ENCODE measurements at places on chromosomes 2 and 18.

DNA sequence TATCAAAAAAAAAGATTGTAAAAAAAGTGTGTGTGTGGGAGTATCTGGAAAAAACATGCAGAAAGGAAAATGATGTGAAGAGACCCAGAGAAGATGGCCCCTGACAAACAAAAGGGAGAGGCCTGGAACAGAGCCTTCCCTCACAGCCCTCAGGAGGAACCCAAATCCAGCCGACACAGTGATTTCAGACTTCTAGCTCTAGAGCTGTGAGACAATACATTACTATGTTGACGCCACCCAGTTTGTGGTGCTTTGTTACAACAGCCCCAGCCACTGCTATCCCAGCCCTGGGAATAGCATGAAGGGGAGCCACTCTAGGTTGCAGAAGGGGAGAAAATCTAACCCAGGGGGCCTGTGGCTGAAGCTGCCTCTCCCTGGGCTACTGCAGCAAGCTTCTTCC is 59.0 kb upstream of the ZBTB7C start:
- no peak for DNase-seq

GRCh38 chr2:149314687-149315086 is 15.7 kb upstream of the LYPD6 start:
- no peak for DNase-seq

- DNase-seq, result no peak
These were observed 271.8 kb downstream of the MBD2 start for GRCh38 chr18:53952700-53953099.

DNA sequence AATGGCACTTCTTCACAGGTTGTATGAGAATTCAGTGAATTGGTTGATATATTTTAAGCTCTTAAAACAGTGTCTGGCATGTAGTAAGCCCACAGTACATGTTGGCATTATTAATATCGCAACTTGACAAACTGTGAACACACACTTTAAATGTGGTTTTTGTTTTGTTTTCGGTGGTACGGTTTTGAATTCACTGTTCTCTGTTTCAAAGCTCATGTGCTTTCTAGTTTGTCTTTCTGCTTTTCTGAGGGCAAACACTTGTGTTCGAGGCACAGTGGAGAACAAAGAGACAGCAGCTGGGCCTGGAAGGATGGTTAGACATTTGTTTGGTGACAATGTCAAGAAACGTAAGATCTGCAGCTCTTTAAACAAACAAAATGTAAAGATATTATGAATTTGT is 276.5 kb upstream of the MC4R start:
- DNase-seq, result no peak

GRCh38 chr18:32358529-32358928 is 112.2 kb downstream of the GAREM1 start:
- DNase-seq, result no peak

GRCh38 chr2:156590085-156590739 is 154.0 kb downstream of the GPD2 start:
- no peak for DNase-seq

GRCh38 chr2:167293172-167293781 is 405.0 kb downstream of the XIRP2 start:
- no peak for DNase-seq

- no peak for DNase-seq
These were observed 12.7 kb downstream of the DGUOK start for GRCh38 chr2:73939419-73939818.

DNA sequence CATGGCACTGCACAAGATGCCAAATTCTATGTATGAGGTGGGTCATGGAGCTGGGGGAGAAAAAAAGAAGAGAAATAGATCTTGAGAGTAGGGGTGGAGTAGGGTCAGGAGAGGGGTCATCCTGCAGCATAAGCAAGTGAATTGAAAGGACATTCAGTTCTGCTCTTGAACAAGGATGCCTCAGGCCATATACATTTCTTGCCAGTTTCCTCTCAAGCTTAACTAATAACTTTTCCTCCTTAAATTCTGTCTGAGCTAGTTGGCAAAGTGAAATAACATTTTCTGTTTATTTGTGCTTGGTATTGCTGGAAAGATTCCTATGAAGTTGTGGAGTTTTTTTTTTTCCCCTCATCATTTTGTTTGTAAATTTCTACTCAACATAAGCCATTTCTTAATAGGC is 99.0 kb upstream of the LTBP1 start:
- no peak for DNase-seq

- no peak for DNase-seq
These were observed 84.4 kb upstream of the NARS1 start for GRCh38 chr18:57705832-57706595.

GRCh38 chr2:72220170-72220569 is 72.5 kb upstream of the CYP26B1 start:
- DNase-seq, result no peak

GRCh38 chr2:49935449-49935848 is 781.1 kb upstream of the FSHR start:
- DNase-seq, result peak; percentile 20

DNA sequence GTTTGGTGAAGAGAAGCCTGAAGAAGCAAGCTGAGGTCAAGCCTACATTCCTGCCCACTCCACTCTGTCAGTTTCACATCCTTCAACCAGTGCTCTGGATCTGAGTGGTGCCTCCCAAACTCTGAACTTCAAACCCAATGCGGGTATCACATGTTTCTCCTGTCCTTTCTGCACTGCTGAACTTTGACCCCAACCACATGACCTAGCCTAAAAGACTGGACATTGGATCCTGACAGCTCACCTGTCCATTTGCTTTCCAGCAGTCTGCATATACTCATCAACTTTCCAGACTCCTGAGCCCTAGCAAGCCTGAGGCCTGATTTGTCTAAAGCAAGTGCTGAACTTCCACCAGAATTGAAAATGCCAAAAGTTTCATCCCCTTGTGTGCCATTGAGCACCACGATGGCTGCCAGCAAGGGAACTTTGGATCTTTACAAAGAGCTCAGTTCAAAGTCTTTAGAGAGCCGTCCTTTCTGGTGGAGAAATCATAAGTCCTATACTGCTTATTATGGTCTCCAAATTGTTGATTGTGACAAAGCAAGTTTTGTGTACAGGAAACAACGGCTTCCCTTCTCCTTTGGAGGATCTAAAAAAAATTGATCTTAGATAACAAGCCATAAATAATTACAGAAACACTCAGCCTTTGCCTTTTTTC is 37.6 kb upstream of the ITGA6 start:
- DNase-seq, result no peak

DNA sequence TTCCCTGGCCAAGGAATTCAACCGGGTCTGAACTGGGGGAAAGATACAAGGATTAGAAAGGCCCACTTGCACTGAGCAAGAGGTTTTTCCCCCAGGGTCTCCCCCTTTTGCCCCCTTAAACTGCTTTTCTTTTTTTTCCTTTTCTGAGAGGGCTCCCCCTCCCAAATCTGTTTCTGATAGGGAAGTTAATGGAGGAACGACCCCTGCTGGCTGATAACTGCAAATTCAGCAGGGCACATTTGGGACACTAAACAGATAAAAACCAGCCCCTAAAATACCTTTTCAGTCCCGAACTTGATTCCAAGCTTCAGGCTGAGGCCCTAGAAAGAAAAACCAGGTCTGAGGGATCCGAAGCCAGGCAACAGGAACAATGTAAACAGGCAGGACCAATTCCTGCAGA is 1012.4 kb upstream of the CRIM1 start:
- DNase-seq, result no peak

DNA sequence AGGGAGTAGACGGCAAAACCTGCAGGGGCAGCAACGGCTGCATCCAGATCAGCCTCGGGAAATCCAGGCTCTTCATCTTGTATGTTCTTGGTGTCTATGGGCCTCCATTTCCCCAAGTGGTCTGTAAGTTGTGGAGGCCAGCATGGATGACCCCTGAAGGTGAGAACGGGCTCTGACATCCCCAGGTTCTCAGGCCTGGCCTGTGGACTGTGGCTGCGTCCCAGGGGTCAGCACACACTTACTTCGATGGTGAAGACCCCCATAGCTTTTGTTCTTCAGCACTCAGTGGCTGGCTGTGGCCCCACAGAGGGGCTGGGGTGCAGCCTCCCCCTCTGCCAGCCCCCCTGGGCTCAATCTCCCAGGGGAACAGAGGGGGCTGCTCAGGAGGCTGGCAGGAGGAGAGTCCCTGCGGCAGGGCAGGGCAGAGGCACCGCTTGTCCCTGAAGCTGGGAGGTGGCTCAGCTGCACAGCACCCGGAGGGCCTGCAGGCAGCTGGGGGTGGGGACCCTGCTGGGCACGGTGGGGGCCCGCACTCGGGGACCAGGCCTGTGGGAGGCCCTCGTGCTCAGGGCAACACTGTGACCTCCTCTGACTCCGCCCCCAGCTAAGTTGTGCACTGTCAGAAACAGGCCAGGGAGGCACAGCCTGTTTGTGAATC is 3.8 kb downstream of the SLC66A3 start:
- no peak for DNase-seq

DNA sequence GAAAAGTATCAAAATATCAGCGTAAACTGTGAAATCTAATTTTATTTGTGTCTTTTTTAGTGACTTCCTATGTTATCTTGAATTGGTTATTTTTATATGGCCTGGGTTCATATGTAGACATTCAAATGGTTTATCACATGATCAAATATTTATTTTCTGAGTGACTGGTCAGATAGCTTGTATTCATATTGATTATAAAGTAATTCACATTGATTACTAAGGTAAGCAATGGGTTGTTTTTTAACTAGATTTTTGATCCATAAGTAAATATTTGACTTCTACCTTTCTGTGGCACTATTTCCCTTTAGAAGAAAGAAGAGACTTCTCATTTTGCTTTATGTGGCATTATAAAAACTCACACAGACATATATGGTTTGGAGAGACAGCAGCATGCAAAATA is 260.5 kb downstream of the TCF4 start:
- DNase-seq, result no peak

DNA sequence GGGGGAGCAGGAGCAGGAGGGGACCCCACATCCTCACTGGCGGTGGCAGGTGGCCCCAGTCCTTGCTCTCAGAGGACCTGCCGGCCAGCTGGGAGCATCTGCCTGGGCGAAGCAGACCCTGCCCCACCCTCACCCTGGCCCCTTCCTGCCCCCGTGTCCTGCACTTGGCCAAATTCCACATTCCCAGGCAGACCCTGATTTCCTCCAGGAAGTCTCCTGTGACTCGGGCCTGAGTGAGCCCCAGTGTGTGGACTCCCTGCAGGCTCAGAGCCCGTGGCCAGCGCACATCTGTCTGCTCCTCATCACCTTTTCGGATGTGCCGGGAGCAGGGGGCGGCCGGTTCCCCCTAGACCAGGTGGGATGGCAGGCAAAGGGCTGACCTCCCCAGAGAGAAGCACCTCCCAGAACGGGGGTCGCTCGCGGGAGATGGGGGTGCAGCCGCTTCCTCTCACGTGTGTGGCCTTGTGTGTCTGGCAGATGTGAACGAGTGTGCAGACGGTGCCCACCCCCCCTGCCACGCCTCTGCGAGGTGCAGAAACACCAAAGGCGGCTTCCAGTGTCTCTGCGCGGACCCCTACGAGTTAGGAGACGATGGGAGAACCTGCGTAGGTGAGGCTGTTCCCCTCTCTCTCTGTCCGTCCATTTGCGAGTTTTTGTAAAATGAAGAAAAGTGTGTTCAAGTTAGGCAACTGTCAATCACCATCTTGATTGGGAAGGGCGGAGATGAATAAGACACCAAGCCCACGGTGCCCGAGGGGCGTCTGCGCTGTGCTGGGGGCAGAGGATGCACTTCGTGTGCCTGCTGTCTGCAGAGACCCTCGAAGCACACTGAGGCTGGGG is 90.4 kb downstream of the TPO start:
- DNase-seq, result no peak

DNA sequence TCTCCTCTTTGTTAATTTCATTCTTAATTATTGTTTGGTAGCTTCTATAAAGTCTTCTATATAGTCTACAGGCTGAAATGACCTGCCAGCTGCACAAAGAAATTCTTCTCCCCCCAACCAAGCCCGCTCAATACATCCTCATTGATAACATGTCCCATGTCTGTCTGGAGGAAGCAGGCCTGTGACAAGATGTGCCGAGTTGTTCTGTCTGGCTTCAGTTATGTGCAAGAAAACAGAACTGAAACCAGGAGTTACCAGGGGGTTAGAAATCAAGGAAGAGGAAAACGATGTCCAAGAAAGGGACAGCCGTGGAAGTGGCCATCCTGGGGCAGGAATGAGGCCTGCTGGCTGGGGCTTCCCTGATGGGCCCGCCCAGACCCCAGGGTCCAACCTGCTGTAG is 57.6 kb downstream of the MTCL1 start:
- DNase-seq, result no peak

DNA sequence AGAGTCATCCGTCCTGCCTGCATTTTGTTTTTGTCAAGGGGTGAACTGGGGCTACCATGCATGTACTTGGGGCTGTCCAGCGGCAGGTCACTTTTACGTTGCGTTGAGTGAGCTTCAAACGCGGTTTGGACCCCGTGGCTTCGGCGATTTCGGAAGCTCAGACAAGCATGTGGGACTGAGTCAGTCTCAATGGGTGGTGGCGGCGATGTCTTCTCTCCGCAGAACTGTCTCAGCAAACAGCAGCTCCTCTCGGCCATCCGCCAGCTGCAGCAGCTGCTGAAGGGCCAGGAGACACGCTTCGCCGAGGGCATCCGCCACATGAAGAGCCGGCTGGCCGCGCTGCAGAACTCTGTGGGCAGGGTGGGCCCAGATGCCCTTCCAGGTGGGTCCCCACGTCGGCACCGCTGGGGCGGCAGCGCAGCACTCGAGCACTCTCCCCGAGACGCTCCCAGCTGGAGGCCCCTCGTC is 21.3 kb downstream of the FBLN7 start:
- DNase-seq, result no peak

DNA sequence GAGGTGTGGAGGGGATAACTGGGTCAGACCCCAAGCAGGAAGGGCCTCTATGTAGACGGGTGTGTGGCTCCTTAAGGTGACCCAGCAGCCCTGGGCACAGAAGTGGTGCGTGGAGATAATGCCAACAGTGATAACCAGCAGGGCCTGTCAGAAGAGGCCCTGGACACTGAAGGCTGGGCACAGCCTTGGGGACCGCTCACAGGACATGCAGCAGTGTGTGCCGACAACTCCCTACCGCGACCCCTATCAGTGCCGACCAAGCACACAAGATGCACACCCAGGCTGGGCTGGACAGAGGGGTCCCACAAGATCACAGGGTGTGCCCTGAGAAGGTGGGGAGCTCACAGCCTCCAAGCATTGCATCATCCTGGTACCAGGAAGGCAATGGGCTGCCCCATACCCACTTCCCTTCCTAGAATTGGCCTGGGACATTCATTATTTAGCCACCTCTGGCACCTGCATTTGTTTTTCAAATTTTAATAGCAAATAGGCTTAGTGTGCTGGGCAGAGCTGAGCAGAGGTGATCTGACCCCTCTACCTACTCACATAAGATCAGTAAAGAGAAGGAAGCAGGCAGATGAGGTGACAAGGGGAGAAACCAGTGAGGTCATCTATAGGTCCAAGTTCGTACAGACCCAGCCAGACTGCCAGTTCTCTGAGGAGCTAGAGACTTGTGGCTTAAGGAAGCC is 55.2 kb downstream of the BCL11A start:
- no peak for DNase-seq

- DNase-seq, result peak; percentile 76
These were observed 120.7 kb downstream of the ZNF521 start for GRCh38 chr18:25231327-25231691.

- no peak for DNase-seq
These were observed 263.5 kb downstream of the INSIG2 start for GRCh38 chr2:118351796-118352195.

DNA sequence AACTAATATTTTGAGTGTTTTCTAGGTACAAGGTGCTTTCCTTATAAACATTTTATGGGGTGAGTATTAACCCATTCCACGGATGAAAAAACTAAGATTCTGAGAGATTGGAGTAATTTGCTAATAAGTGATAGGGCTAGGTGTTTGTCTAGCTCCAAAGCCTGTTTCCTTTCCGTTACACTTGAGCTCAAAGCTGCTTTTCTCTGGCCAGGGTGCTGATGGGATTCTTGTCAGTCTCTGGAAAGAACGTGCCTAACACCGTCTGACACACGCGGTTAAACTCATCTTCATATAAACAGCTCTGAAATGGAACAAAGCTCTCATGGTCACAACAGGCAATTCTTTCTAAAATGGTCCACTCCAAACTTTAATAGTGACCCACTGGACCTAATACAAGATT is 2.0 kb upstream of the ANKRD29 start:
- no peak for DNase-seq
